ENCODE measurements at places on chromosomes 16 and 17.
A peak's percentile ranks its signal among the peaks of the same experiment; 100 is the strongest.

- no peak for DNase-seq
Observed at GRCh38 chr17:79777120-79777893, 641 bp upstream of the CBX2 start.

- DNase-seq, result no peak
Observed at GRCh38 chr16:56737539-56737938, 7.6 kb downstream of the NUP93 start.

- no peak for DNase-seq
Observed at GRCh38 chr17:17750881-17751280, 69.6 kb downstream of the RAI1 start.

DNA sequence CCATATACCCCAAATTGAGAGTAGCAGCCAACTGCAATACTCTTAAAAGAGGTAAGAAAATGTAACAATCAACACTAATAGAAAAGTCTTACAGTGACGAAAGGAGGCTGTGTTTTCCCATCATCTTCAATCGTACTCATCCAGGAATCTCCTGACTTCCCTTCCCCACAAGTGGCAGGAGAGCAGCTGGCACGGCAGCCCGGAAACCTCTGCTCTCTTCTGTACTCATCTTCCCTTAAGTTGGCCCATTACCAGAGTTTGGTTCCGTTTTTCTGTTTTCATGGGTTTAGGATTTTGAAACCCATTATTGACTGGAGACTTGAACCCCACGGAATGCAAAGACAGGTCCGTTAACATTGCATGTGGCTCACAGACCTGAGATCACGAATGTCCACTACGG lies 11.7 kb upstream of the CD300H start:
- DNase-seq, result no peak

- DNase-seq, result no peak
Observed at GRCh38 chr17:69900829-69901228, 174.2 kb upstream of the KCNJ16 start.

DNA sequence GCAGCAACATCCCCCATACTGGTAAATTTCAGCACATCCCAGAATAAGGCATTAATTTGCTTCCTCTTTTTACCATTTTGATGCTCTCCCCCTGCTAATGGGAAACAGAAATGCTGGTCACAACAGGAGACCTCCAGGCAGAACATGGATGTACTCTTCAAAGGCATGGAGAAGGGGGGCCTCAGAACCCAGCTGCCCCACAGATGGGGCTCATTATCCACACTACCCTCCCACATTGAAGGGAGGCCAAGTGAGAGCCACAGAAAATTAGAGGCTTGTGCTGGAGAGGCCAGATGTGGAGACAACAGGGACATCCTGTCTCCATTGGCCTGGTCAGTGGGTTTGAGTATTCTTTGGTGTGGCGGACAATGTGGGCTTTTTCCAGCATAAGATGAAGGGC lies 150.1 kb upstream of the CDH11 start:
- DNase-seq, result no peak

- no peak for DNase-seq
Observed at GRCh38 chr16:46673320-46674013, 15.5 kb downstream of the VPS35 start.

- peak; percentile 48 for DNase-seq
Observed at GRCh38 chr17:39979893-39980350, 685 bp upstream of the PSMD3 start.

GRCh38 chr17:76707985-76708807 lies 2.6 kb downstream of the MXRA7 start:
- DNase-seq, result no peak
